ENCODE measurements at places on chromosomes 4 and X.

DNA sequence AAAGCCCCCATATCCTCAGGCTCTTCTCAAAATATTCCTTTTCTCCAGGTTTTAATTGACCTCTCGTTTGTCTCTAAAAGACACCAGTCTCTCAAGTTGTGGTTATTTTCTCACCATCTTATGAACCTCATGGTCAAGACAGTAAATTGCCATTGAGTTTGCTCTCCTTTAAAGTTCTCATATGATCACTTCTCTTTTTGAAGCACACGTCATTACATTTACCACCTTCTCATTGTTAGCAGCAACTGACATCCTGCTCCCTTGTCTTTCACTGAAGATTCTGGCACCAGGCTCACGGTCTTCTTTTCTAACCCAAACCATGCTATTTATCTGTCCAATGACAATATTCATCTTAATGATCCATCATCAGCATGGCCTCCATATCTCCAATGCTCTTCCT, 324.2 kb downstream of the TMA16 start:
- no peak for DNase-seq

GRCh38 chrX:129876771-129877305, 29.1 kb upstream of the UTP14A start:
- no peak for DNase-seq

GRCh38 chr4:158912390-158912789, 143.6 kb downstream of the FNIP2 start:
- no peak for DNase-seq

- DNase-seq, result no peak
Measured at GRCh38 chr4:108433832-108434231, 186.5 kb upstream of the RPL34 start.

DNA sequence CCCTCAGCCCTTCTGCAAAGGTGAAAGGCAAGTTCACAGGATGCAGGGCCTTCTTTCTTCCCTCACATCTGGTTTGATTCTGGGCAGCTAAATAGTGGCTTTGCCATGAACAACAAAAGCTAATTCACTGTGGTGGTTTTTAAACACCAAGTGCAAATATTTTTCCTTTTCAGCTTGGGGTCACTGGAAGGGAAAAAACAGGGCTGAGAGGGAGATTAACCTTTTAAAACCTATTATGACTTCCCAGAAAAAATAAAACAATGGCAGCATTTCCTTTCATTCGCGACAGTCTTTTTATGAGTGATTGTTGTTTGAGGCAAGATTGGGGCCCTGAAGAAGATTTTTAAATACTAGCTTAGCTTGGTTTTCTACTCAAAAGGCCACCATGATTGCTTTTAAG, 103.7 kb upstream of the SCML1 start:
- DNase-seq, result no peak

GRCh38 chrX:38465686-38466085, 95.7 kb upstream of the TSPAN7 start:
- DNase-seq, result no peak

DNA sequence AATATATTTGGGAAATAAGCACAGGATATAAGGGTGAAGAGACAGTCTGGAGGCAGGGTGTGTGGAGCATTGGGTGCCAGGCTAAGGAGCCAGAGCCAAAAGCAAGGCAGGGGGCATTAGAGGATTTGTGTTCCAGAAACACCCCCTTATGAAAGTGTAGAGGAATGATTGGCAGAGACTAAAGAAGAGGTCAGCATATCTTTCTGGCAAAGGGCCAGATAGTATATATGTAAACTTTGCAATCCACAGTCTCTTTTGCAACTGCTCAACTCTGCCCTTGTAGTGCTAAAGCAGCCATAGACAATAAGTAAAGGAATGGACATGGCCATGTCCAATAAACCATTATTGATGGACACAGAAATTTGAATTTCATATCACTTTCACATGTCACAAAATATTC, 3.6 kb upstream of the SLC9A6 start:
- no peak for DNase-seq

DNA sequence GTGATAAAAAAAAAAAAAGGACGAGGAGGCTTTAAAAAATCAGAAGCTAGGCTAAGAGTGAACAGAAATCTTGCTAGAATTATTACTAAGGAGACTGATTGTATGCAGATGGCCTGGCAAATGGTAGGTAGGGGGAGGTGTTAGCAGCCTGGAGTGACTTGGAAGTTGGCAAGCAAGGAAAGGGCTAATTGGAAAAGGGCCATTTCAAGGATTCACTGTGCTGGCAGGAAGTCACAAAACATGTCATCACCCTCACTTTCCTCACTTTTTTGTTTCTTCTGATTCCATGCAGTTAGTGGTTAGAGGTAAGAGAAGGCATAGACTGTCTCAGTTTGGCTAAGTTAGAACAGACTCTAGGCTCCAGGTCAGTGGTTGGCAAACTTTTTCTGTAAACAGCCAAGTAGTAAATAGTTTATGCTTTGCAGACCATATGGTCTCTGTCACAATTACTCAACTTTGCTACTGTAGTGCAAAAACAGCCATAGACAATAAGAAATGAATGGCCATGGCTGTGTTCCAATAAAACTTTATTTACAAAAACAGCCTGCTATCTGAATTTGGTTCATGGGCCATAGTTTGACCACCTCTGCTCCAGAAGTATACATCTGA, 646.5 kb upstream of the ACTRT1 start:
- no peak for DNase-seq

- no peak for DNase-seq
Measured at GRCh38 chr4:4659871-4660651, 118.2 kb upstream of the STX18 start.

DNA sequence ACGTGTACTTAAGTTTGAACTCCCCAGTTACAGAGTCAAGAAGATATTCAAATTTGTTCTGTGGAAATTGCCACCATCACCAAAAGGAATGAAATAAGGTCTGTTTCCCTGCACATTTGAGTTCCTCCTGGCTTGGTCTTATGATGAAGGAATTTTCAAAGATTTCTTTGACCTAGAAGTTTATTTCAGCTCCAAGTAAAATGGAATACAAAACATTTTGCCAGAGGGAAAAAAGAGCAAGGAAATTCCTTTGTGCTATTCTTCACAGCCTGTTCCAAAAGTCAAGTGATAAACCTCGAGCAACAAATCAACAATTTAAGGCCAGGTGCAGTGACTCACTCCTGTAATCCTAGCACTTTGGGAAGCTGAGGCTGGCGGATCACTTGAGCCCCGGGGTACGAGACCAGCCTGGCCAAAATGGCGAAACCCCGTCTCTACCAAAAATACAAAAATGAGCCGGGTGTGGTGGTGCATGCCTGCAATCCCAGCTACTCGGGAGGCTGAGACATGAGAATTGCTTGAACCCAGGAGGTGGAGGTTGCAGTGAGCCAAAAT, 3.4 kb downstream of the NKRF start:
- no peak for DNase-seq

All from stimulated activated CD4-positive, alpha-beta T cell treated with anti-CD3 and anti-CD28 coated beads, Interleukin-2, amount 100 ng/mL, for 24 hours (primary cell).